Posterior cingulate gyrus (tissue), 11 donors: ENCODE measurements at places on chromosomes 12 and 14.

GRCh38 chr14:43872222-43872621 lies 634.9 kb downstream of the FSCB start:
- no peak for DNase-seq

DNA sequence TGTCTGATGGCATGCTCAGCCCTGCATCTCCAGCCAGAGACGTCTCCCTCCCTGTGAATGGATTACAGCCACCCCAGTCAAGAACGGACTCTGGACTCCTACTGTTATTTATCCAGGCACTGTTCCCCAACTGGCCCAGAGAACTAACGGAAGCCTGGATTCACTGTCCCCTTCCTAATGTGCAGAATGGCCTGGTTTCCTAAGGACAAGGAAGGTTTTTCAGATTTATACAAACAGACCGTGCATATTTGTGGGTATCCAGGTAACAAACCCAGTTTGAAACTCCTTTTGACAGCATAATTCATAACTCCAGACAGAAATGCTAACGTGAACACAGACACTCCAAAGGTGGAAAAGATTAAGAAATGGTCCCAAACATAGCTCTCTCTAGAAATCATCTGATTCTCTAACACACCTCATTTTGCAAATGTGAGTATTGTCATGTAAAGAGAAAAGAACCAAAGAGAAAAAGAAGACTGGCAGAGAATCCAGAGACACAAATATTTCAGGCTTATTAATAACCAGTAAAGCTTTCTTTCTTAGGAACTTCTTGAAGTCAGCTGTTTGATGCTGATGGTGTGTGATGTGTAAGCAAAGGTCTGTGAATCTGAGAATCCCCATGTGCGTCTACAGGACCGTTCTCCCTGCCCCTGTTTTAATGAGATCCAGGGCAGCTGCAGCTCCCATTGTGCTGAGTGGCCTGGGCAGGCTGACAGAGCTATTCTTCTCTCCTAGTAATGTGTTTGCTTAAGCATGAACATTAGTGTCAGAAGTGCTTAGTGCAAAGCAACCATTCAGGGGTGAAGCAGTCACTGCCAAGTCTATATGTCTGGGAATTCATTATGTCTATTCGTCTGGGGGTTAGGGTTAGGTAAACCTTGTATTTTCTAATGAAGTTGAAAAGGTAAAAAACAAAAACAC lies 86.8 kb upstream of the HIF1A start:
- DNase-seq = no peak

DNA sequence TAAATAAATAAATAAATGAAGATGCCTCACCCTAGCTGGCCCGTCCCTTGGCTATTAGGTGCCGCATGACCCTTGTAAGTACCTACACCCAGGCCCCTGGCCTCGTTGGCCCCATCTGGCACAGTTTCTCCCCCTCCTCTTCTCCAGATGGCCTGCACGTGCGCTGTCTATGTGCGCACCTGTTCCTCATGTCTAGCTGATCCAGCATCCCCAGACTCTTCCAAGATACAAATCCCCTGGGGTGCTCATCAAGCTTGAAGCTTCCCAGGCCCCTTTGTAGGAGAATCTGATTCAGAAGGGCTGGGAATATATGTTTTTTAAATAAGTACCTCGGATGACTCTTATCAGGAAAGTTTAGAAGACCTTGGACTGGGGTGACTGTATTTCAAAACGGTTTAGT lies 133.3 kb downstream of the CHST11 start:
- DNase-seq = no peak

DNA sequence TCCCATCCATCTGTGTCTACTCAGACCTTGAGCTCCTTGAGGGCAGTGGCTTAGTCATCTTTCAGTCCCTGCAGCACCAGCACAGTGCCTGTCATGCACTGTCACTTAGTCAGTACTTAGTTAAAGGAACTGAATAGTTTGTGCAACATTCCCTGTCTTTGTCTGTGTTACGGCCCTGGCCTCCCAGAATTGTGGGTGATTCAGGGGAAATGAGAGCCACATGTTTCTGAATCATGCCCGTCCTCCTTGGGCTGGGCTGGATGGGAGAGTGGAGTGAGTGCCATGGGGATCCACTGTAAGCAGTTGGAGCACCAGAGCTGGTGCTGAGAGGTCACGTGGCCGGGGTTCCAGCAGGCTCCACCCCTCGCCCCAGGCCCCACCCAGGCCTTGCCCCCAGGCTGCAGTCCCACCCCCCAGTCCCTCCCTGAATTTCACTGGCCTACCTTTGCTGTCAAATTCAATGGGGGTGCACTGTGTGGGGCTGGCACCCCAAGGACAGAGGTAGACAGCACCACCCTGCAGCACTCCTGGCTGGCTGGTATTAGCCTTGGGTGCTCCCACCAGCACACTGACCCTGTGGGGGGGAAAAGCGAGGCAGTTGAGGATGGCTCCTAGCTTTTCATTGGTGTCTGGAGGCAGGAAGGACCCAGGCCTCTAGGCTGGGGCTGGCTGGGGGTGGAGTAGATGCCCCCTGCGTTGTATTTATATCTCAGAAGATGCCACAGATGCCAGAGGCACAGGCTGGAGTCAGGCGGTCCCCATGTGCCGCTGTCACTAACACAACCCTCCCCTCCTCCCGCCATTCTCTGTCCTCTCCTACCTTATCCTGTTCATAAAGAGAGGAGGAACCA lies 7.5 kb downstream of the ITGA5 start:
- no peak for DNase-seq

DNA sequence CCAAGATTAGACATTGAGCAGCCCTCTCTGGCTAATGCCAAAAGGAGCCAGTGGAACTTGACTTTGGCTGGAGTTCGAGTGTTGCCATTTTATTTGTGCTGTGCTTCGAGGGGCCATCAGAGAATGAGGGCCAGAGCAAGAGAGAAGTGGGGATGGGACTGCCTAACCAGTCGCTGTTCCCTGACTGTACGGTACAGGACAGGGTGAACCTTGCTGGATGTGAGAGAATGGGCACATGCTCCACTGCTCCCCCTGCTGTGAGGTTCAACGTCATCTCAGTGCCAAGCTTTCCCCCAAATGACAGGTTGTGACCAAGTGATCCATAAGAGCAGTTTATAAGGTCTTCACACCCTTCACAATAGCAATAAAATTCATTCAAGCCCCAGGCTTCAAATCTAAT lies 55.1 kb upstream of the BCL11B start:
- no peak for DNase-seq

GRCh38 chr12:110200124-110200417 lies 75.9 kb downstream of the IFT81 start:
- DNase-seq = no peak

DNA sequence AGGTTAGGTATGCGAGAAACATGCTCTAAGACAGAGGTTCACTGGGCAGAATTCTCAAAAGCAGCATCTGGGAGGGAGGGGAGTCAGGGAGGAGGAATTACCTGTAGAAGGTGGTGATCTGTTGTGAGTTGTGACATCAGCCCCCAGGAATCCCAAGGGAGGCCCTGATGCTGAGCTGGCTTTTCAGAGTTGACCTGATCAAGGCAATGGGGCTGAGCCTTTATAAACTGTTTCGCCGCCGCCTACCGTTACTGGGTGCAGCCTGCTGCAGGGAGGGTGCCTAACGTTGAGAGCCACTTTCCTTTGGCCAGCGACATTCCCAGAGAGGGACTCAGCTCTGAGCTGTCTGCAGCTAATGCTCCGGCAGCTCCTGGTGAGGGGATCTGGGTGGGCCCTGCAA lies 257.9 kb upstream of the TMEM132C start:
- no peak for DNase-seq

DNA sequence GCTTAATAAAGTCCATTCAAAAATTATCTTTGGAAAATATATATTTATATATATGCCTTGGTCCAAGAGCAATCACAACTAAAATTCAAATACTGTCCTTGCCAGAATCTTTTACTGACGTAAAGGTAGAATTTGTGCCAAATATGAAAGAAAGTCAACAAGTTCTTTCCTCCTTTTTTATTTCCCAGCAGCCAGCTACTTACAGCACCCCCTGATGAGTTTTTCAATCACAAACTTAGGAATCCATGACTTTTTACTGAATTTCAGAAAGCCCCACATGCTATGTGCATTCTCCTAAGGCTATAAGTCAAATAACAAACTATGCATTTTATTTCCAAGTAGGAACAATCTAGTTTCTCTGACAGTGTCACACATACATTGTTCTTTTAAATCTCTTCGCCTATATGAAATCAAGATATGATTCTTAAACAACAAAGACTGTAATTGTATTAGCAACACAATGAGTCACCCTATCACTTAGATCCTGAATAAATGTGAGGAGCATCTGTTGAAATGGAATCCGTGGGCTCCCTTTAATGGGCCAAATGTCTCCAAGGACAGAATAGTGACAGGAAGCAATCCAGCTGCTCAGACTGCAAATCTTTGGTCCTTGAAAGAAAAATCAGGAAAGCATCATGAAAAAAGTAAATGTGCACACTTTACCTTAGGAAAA lies 271.4 kb downstream of the DUSP6 start:
- no peak for DNase-seq

DNA sequence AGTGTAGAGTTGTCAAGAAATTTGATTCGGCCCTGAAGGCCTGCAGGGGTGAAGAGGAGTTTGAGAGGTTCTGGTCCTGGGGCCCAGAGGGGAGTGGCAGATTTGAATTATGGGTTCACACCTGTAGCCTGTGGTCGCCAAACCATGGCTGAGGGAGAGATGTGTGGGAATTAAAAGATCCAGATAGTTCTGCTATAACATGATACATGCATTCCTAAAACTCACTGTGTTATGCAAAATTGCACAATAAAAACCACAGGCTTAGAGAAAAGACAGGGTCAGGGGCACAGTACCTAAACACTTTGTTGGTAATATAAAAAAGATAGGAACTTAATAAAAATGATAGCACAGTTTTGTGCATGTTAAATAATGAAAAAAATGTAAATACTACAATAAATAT lies 106.2 kb downstream of the TMEM30B start:
- DNase-seq = no peak
